ENCODE measurements at places on chromosomes 12 and 14.
A peak's percentile ranks its signal among the peaks of the same experiment; 100 is the strongest.

GRCh38 chr12:123943816-123944215 lies 28.8 kb downstream of the CCDC92 start:
- no peaks in the 10 kb centered on the region for H3K27me3 ChIP-seq
- H3K36me3 ChIP-seq, result no peaks in the 10 kb centered on the region
- H3K4me3 ChIP-seq, result no peak overlapping the region
- DNase-seq, result no peak
- no peak overlapping the region for H3K27ac ChIP-seq

DNA sequence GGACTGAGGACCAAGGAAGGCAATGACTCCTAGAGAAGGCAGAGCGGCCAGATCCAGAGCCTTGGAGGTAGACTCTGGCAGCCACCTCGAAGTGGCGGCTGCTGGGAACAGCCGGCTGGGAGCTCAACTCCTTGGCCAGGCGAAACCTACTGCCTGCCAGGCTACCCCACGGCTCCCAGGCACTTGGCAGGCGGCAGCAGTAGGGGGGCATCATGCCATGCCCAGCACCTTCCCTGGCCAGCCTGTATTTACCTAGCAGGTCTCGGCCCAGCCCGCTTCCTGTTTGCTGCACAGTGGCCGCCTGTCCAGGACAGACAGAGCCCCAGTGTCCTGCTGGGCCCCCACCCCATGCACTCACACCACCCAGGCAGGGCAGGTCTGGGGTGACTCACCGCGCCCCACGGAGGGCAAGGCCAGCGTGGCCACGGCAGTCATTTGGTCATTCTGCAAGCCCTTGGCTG lies 10.2 kb downstream of the TRPV4 start:
- H3K4me1 ChIP-seq, result no peaks in the 10 kb centered on the region
- H3K27ac ChIP-seq, result no peak overlapping the region
- DNase-seq, result no peak
- no peaks in the 10 kb centered on the region for H3K27me3 ChIP-seq
- H3K36me3 ChIP-seq, result no peaks in the 10 kb centered on the region
- H3K4me3 ChIP-seq, result no peak overlapping the region

- H3K4me3 ChIP-seq, result no peak overlapping the region
- no peak for DNase-seq
- no peaks in the 10 kb centered on the region for H3K4me1 ChIP-seq
Observed at GRCh38 chr12:65188179-65188701, 18.9 kb downstream of the LEMD3 start.

DNA sequence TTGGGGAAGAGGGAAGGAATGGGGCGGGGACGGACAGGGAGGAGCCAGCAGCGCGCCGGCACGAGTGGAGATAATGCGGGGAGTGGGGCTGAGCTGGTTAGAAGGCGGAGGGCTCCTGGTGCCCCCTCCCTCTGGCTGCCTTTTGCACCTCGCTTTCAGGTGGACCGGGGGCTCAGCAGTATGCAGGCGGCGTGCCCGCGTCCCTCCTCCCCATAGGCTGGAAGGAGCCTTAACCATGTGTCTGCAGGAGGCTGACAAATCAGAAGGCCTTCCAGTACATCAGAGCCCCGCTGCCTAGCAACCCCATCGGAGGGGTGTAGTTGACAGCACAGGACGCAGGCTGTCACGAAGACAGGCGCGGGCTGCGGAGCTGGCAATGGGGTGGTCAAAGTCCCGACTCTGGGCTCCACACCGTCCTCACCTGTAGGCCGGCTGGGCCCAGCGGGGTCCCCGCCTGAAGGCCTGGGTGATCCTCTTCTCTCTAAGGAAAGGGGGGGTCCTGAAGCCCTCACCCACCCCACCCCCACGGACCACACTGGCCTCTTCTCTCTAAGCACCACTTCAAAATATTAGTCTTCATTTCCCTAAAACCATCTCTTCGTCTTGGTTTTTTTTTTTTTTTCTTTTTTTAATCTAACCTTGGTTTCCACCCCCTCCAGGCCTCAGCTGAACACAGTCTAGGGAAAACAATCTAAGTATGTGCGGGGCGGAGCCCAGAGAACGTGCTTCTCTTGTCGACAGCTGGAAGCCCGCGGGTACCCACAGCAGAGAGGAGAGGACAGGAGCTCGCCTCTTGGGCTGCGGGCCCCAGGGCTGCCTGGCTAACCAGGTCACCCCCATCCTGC lies 44.5 kb downstream of the KDM2B start:
- peak overlapping the region; percentile 67 for H3K4me3 ChIP-seq
- H3K27me3 ChIP-seq, result no peaks in the 10 kb centered on the region
- H3K36me3 ChIP-seq, result no peaks in the 10 kb centered on the region
- peaks cover 23% of the 10 kb centered on the region for H3K4me1 ChIP-seq
- peak; percentile 88 for DNase-seq

DNA sequence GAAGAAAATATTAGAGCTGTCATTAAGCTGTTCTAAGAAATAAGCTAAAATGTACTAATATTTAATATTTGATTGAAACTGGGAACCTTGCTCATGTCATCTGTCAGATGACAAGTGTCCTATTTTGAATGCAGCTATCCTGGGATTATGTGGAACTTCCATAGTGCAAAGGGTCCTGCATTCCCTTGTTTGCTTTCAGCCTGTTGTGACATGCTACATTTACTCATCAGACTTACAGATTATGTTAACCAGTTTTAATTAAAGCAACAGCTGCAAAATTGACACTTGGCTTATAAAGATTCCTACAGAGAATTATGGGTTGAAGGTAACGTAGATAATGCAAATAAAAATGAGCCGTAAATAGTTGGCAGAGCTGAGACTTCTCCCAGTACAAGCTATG lies 458.4 kb upstream of the RGS6 start:
- H3K4me3 ChIP-seq, result no peak overlapping the region
- no peaks in the 10 kb centered on the region for H3K27me3 ChIP-seq
- DNase-seq, result no peak
- H3K36me3 ChIP-seq, result no peaks in the 10 kb centered on the region
- no peak overlapping the region for H3K27ac ChIP-seq

DNA sequence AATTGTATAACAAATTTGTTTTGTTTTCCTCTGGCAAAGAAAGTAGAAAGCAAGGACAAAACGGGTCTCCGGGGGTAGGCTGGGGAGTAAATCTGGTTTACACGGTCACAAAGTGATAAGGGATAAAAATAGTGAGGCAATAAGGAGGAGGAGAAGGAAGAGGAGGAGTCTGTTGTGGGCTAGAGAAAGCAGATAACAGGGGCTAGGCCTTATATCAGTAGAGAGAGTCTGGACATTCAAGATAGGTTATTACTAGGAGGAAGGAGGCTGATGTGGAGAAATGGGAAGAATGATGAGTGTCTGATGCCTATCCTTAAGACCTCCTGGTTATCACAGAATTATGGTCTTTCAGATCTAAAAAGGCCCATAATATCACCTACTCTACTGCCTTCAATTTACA lies 83.2 kb upstream of the SSTR1 start:
- no peaks in the 10 kb centered on the region for H3K36me3 ChIP-seq
- H3K27me3 ChIP-seq, result no peaks in the 10 kb centered on the region
- DNase-seq, result no peak
- no peak overlapping the region for H3K4me3 ChIP-seq
- no peaks in the 10 kb centered on the region for H3K4me1 ChIP-seq
- H3K27ac ChIP-seq, result no peak overlapping the region

DNA sequence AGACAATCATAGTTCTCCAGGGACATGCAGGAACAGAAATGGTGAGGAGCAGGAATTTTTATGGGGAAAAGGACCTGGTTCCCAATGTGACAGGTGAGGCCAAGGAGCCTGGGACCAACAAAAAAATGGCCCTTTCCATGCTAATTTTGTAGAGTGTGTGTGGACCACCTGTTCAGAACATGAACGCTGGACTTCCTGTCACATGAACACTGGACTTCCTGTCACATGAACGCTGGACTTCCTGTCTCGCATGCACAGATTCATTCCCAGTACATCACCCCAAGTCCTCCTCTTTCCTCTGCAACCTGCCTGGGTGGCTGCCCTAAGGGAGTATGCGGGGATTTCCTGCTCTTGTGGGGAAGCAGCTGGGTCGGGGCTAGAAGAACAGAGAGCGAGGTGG lies 10.1 kb downstream of the FGF6 start:
- no peak overlapping the region for H3K27ac ChIP-seq
- H3K27me3 ChIP-seq, result no peaks in the 10 kb centered on the region
- H3K4me3 ChIP-seq, result no peak overlapping the region
- no peaks in the 10 kb centered on the region for H3K36me3 ChIP-seq
- H3K4me1 ChIP-seq, result no peaks in the 10 kb centered on the region

DNA sequence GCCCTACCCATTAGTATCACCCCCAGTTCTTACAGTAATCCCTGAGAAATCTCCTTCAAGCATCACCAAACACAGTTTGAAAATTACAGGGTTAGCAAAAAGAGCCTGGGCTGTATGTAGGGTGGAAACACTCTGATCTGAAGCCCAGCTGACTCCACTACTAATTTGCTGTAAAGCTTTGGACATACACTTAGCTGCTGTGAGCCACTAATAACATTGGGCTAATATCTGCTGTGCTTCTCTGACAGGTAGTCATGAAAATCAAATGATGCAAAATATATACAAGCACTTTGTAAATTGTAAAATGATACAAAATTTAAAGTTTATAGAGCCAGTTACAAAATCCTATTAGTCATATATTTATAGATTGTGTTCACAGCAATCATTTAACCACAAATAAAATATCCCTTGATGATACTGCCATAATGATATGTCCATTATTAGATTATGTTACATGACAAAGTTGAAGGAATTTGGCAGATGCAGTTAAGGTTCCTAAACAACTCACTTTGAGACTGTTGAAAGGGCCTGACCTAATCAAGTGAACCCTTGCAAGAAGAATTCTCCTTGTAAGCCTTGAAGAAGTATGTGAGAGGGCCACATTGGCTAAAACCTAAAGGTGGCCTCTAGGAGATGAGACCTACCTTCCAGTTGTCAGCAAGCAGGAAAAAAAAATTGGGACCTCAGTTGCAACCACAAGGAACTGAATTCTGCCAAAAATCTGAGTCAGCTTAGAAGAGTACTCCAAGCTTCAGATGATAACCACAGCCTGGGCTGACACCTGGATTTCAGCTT lies 19.0 kb downstream of the TWF1 start:
- no peaks in the 10 kb centered on the region for H3K36me3 ChIP-seq
- H3K27me3 ChIP-seq, result no peaks in the 10 kb centered on the region
- H3K4me1 ChIP-seq, result no peaks in the 10 kb centered on the region
- H3K4me3 ChIP-seq, result no peak overlapping the region
- no peak for DNase-seq

DNA sequence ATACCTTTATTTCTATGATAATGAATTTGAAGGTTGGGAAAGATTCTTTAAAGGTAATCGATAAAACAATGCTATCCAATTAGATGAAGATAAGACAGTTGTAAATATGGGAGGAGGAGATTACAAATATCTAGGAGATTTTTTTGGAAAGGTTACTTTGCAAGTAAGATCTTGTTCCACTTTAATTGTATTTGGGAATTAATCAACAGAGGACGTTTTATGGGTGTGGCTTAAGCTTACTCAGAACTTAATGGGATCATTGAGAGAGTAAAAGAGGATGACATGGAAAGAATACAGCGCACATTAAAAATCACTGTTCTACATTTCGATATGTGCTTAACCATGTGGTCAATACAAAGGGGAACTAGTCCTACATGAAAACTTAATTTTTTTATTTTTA lies 3.5 kb upstream of the LRIG3 start:
- H3K4me3 ChIP-seq, result no peak overlapping the region
- no peaks in the 10 kb centered on the region for H3K36me3 ChIP-seq
- peaks cover 10% of the 10 kb centered on the region for H3K4me1 ChIP-seq
- no peak for DNase-seq
- no peaks in the 10 kb centered on the region for H3K27me3 ChIP-seq

DNA sequence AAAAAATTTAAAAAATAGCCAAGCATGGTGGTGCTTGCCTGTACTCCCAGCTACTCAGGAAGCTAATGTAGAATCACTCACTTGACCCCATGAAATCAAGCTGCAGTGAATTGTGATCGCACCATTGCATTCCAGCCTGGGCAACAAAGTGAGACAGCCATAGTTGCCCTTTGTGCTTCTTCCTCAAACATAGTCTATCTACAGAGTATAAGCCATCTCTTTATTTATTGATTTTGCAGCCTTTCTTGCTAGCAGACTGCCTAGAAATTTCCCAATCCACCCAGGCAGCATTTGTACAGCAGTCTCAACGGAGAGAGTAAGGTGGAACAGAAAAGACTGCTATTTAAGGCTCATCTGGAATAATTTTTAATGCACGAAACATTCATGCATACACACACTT lies 68.8 kb downstream of the IPO8 start:
- H3K27ac ChIP-seq, result no peak overlapping the region
- no peaks in the 10 kb centered on the region for H3K27me3 ChIP-seq
- H3K36me3 ChIP-seq, result no peaks in the 10 kb centered on the region
- H3K4me3 ChIP-seq, result no peak overlapping the region
- no peaks in the 10 kb centered on the region for H3K4me1 ChIP-seq

GRCh38 chr14:21933681-21934080 lies 260.1 kb upstream of the OR4E1 start:
- no peaks in the 10 kb centered on the region for H3K27me3 ChIP-seq
- H3K27ac ChIP-seq, result no peak overlapping the region
- DNase-seq, result no peak
- no peaks in the 10 kb centered on the region for H3K4me1 ChIP-seq

- H3K4me3 ChIP-seq, result no peak overlapping the region
- DNase-seq, result no peak
- H3K27ac ChIP-seq, result no peak overlapping the region
- H3K36me3 ChIP-seq, result no peaks in the 10 kb centered on the region
Observed at GRCh38 chr14:37697489-37698121, 102.2 kb downstream of the TTC6 start.

DNA sequence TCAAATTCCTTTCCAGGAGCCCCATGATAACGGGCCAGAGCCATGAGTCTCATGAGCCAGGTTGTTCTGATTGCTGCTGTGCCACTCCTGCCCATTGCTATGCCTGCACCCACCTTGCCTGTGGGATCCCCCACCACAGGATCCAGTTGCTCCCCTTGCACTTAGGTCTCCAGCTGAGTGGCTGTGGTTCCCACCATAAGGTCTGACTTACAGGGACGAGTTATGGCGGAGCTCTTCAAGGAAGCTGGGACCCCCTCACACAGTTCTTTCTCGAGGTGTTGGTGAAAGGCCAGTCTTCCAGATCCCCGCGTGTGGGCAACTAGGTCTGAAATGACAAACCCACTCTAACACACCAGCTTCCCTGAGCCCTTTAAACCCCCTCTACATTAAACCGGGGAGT lies 111.9 kb upstream of the C14orf180 start:
- no peak overlapping the region for H3K27ac ChIP-seq
- H3K27me3 ChIP-seq, result no peaks in the 10 kb centered on the region

GRCh38 chr12:126684703-126685102 lies 1582.3 kb upstream of the TMEM132C start:
- H3K27me3 ChIP-seq, result no peaks in the 10 kb centered on the region
- no peak for DNase-seq
- no peaks in the 10 kb centered on the region for H3K36me3 ChIP-seq
- no peak overlapping the region for H3K27ac ChIP-seq

Measured in testis (tissue), 5 donors.